ENCODE measurements at places on chromosomes 4 and X.

- no peak for DNase-seq
These were observed 9.8 kb downstream of the DGKQ start for GRCh38 chr4:963276-964225.

DNA sequence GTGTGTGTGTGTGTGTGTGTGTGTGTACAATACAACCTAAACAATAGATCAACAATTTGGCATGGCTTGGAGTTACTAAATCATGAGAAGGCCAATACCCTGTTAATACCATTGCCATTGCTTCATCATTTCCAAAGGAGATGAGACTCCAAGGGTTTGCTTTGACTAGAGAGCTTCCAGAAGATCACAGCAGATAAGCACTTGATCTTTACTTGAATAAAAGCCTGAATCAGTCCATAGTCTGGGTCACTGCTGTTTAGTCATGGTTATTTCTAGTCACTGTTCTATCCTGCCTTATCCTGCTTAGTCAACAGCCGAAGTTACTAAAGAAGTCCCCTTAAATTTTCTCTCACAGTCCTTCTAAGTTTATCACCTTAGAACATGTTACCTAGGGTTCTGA, 58.2 kb downstream of the RAB40AL start:
- no peak for DNase-seq

- no peak for DNase-seq
These were observed 665 bp downstream of the TIGD2 start for GRCh38 chr4:89111833-89112563.

DNA sequence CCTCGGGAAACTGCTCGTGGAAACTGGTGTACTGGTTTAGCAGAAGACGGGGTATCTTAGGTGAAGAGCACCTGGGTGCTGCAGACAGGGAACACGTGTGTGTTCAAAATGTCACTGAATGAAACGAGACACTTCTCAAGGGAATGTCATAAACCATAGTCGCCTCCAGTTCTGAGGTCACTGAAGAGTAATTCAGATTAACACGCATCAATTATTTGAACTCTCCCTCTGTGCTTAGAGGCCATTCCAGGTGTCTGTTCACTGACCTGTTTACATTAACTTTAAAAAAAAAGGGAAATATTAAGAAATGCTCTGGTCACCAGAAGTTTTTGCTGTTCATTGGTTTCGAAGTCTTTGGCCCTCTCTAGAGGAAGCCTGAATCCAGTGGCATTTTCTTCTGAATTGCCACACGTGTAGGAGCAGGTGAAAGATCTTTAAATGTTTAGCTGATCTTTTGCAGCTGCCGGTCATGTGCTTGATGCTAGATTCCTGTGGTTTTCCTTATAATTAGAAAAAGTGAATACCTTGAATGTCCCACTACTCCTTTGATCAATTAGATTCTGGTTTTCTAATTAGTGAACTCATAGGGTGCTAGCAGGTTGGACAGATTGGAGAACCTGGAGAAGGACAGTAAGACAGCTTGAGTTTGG, 330.5 kb downstream of the ARHGAP10 start:
- DNase-seq: no peak

DNA sequence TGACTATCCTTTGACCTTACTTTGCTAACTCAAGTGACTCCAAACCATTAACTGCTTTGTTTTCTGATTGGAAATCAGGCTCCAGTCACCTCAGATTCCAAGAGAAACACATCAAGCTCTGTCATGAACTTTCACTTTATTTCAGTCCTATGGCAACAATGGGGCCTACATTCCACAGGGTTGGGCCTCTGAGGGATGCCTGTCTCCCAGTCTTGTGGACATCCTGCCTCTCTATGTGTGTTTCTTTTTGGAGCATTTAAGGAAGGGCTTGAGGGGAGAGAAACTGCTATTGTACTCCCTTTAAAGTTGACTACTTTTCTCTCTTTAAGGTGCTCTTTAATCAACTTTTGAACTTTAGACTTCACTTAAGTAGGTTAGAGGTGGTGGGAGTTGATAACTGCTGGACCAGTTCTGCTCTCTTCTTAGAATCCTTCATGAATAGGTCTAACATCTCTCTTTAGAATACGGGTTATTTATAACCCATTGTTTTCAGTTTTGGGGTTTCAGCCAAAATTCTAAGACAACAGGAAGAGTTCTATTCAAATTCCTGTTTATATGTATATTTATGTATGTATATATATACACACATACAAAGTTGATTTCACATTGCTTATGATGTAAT, 274.3 kb upstream of the NR3C2 start:
- no peak for DNase-seq

DNA sequence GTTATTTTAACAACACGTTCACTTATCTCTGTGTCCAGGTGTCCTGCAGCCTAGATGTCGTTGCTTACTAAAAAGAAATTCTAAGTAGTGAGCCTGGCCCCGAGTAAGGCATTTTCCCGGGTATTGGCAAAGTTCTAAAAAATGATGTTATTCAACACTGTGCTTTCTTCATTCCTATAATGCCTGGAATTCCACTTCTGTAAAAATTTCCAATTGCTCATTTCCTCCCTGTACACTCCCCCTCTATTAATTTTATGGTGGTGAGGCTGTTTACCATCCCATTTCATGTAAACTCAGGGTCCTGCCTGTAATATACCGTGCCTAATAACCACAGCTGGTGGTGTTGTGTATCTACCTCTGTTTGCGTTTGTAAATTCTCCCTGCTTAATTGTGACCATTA, 14.2 kb downstream of the BST1 start:
- DNase-seq: no peak

GRCh38 chr4:187183826-187184225, 460.2 kb upstream of the FAT1 start:
- no peak for DNase-seq

DNA sequence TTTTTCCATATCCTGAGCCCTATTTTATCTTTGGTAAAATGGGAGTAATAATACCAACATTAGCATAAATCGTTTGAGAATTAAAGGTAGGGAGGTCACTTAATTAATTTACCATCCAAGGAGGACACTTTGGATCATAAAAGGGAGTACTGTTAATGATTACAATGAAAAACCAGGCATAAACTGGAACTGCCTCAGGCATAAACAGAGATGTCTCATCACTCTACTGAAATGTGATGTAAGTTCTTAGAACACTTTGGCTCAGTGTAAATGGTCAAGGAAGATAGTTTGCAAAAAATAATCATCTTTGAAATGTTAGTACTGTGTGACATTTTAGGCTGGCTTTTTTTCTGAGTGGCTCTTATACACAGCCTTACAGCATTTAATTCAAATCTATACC, 268.7 kb downstream of the SLC39A8 start:
- DNase-seq: no peak

- peak; percentile 81 for DNase-seq
These were observed at the start of gene MGST2 for GRCh38 chr4:139665690-139666529. Gene MGST2 (plus strand): TSS chr4:139665819. CDS start chr4:139666020, 201 bp downstream.

- DNase-seq: no peak
These were observed 154.1 kb downstream of the BANK1 start for GRCh38 chr4:101944649-101945048.

GRCh38 chrX:19886883-19887531, 393 bp downstream of the SH3KBP1 start:
- DNase-seq: no peak

- DNase-seq: peak; percentile 63
These were observed 22.8 kb upstream of the PDE6B start for GRCh38 chr4:602559-602942.

GRCh38 chrX:48694776-48695533, 1.6 kb upstream of the SUV39H1 start:
- DNase-seq: no peak

- DNase-seq: no peak
These were observed 27.2 kb downstream of the BST1 start for GRCh38 chr4:15729910-15730533.

- no peak for DNase-seq
These were observed 48.3 kb downstream of the ENPP6 start for GRCh38 chr4:184169225-184169867.

DNA sequence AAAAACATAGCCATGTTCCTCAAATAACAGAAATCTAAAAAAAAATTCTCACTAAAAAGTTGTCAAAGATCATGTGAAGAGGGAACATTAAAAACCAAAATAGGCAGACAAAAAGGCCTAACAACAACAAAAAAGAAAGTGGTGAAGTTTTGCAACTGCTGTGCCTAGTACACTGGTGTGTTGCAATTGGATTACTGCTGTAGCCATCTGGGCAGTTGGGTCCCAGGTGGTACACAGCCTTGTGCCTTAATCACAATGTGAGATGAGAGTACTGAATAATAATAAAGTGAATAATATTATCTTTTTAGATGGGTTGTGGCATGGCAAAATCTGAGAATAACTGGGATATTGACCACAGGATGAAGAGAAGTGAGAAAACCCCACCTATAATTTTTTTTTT, 12.0 kb downstream of the C4orf54 start:
- DNase-seq: no peak

DNA sequence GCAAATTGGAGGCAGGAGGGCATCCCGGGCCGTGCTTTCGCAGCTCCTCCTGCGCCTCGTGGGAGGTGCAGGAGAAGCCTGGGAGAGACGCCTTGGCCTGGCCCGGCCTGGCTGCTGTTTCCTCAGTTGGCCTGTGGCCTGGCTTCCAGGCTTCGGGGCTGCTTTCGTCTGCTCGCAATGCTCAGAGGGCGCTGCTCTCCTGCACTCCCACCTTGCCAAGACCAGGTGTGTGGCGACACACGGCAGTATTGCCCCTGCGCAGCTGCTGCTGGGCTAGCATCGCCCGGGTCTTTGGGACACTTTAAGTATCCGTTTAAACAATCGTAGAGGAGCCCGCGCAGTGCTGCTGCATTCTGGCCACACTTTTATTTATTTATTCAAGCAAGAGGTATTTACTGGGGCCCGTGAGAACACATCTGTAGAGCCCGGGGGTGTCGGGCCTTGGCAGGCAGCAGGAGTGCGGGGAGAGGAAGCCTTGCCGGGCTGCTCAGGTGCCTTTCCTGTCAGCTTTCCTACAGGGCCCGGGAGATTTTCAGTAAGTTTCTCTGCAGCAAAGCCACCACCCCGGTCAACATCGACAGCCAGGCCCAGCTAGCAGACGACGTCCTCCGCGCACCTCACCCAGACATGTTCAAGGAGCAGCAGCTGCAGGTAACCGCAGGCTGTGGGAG, 26.2 kb upstream of the HGFAC start:
- DNase-seq: no peak

- DNase-seq: no peak
These were observed 19.9 kb upstream of the TMEM255A start for GRCh38 chrX:120331116-120331515.

DNA sequence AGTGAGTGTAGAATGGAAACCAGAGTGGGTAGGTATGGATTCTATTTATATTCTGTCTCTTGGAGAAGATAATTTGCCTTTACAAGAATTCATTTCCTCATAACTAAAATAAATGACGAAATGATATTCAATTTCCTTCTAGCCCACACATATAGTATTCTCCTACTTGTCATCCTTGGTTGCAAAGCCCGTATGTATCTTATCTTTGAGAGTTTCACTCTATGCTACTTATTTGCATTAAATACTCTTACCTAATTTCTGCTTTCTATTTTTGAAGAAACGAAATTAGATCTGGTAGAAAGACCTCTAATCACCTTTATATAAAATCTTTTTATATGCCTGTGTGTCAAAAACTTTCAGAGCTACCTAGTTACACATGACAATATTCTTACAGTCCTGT, 457.7 kb downstream of the NKX6-1 start:
- no peak for DNase-seq

DNA sequence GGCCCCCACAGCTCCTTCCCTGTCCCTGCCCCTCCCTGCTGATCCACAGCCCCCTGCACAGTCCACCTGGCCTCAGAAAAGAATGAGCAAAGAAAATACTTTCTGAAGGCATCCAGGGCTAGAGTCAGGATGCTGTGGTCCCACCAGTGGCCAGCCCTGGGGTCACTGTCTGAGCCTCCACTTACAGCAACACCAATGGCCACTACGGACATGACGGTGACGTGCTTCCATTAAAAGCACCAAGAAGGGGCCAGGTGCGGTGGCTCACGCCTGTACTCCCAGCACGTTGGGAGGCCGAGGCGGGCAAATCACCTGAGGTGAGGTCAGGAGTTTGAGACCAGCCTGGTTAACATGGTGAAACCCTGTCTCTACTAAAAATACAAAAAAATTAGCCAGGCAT, 4.0 kb downstream of the JAKMIP1 start:
- DNase-seq: no peak

DNA sequence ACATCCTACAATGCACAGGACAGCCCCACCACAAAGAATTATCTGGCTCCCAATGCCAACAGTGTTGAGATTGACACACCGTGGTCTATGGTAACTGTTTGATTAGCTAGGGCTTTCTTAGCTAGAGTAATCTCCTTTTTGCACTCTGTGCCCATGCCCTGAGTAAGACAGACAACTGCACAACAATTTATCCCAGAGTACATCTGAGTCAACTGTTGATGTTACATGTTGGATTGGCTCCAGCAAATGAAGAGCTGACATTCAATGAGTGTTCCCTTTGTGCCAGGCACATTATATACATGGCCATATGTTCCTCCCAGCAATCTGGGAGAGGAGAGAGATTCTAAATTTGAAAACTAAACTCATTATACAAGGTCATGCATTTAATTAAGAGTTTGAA, 3.9 kb upstream of the FAM9C start:
- no peak for DNase-seq

All from right forelimb (tissue), 1 donor.